ENCODE measurements at places on chromosomes 5 and 9. TPM values are rescaled to one million over a fixed set of nuclear protein-coding genes. Genes with fewer than 3 reads are reported as not detected.

Gene SPRY4
- 4.3 TPM for total RNA-seq

Gene LURAP1L
- 2.4 TPM for total RNA-seq

Gene FSD1L
- 34.4 TPM for total RNA-seq

Gene ZNF366
- total RNA-seq = 0.09 TPM

Gene OR1K1
- not detected for total RNA-seq

Gene TERT
- total RNA-seq = 0.09 TPM

Gene TSSK1B
- total RNA-seq = 0.46 TPM

Gene IL9
- not detected for total RNA-seq

Gene CTXN3
- total RNA-seq = not detected

Gene PNPLA7
- 1.5 TPM for total RNA-seq

Gene PLCXD3
- 1.3 TPM for total RNA-seq

Gene GPR151
- total RNA-seq = 38.6 TPM

Gene CAMK2A
- 0.41 TPM for total RNA-seq

Gene DNAJA1
- 169 TPM for total RNA-seq

Gene PCA3
- 7.0 TPM for total RNA-seq

Gene CTSV
- 1.5 TPM for total RNA-seq

Gene FCN1
- total RNA-seq = 0.11 TPM

Gene CCDC192
- total RNA-seq = 0.41 TPM

Gene PCDHA4
- total RNA-seq = 0.42 TPM

Gene POLR3G
- total RNA-seq = 11.2 TPM

Gene ZNF454
- 0.41 TPM for total RNA-seq

Gene OBP2B
- total RNA-seq = not detected

Gene NR5A1
- 0.13 TPM for total RNA-seq

Gene SLC6A7
- total RNA-seq = 0.14 TPM

Gene SPATA9
- not detected for total RNA-seq

Gene GNE
- total RNA-seq = 19.5 TPM

Gene WWC1
- total RNA-seq = 9.6 TPM

Gene MARVELD2
- 0.22 TPM for total RNA-seq

Gene ABO
- not detected for total RNA-seq

Gene S1PR3
- 10.1 TPM for total RNA-seq

Gene SYNPO
- total RNA-seq = 15.9 TPM

Gene TLX3
- total RNA-seq = not detected

Gene SH3GL2
- 0.15 TPM for total RNA-seq

Gene DPM2
- total RNA-seq = 28.0 TPM

Gene FUBP3
- 47.5 TPM for total RNA-seq

Gene PCSK5
- 1.8 TPM for total RNA-seq

Gene CSF1R
- 1.2 TPM for total RNA-seq

Gene FRMPD1
- 0.59 TPM for total RNA-seq

Gene SPATA31C1
- not detected for total RNA-seq

Gene C9orf153
- total RNA-seq = 0.50 TPM

Gene HK3
- total RNA-seq = 0.15 TPM

Gene PROB1
- total RNA-seq = 1.2 TPM

Gene KIF4B
- total RNA-seq = 0.22 TPM

Gene GFPT2
- 9.7 TPM for total RNA-seq

Gene CARD6
- total RNA-seq = 0.05 TPM

Gene HTR4
- not detected for total RNA-seq

Gene ADAMTS12
- total RNA-seq = 2.5 TPM

Gene CNTLN
- total RNA-seq = 9.6 TPM

Gene KCNIP1
- 14.6 TPM for total RNA-seq

Gene NDUFS6
- 91.1 TPM for total RNA-seq

Gene OR2Y1
- 0.27 TPM for total RNA-seq

Gene EDIL3
- total RNA-seq = 8.5 TPM

Gene PRUNE2
- 0.38 TPM for total RNA-seq

Measured in motor neuron (in vitro differentiated cells).